T-helper 22 cell (primary cell): ENCODE measurements at places on chromosomes 16 and 17.
A peak's percentile ranks its signal among the peaks of the same experiment; 100 is the strongest.

- no peak for DNase-seq
Observed at GRCh38 chr17:62163847-62164246, 98.8 kb upstream of the MED13 start.

- peak; percentile 12 for DNase-seq
Observed at GRCh38 chr17:19867079-19867328, 732 bp downstream of the ULK2 start.

DNA sequence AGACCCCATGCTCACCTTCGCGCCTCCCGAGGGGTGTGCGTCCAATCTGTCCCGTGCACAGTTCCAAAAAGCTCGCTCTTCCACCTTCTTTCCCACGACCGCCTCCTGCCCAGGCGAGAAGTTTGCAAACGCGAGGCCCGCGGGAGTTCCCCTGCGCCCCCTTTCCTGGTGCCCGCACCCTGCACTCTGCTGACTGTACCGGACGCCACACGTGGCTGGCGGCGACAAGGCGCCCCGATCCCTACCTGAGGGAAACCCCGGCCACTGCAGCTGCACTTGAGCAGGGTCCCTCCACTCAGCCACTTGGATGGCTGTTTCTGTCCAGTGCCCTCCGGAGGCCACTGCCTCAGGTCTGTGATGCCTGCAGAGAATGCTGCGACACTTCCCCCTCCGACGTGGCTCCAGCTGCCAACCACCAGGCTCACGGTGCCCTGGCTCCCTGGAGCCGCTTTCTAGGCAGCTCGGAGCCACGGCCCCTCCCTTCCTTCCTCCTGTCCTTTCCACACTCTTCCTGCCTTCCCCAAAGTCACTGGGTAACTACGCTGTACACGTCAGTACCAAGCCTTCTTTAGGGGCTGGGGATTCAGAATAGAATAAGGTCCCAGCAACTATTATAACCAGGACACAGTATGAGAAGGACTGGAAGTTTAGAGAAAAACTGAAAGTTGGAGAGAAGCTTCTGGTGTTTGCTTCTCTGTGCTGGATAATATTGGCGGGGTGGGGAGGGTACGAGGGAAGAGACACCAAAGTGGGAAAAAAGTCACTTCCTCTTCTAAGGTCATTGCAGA lies at the start of gene MLKL:
TSS of gene MLKL (minus strand) at position 425 of the 788 bp plus-strand sequence. CDS start 5,105 bp downstream, outside the sequence.
- peak; percentile 49 for DNase-seq

DNA sequence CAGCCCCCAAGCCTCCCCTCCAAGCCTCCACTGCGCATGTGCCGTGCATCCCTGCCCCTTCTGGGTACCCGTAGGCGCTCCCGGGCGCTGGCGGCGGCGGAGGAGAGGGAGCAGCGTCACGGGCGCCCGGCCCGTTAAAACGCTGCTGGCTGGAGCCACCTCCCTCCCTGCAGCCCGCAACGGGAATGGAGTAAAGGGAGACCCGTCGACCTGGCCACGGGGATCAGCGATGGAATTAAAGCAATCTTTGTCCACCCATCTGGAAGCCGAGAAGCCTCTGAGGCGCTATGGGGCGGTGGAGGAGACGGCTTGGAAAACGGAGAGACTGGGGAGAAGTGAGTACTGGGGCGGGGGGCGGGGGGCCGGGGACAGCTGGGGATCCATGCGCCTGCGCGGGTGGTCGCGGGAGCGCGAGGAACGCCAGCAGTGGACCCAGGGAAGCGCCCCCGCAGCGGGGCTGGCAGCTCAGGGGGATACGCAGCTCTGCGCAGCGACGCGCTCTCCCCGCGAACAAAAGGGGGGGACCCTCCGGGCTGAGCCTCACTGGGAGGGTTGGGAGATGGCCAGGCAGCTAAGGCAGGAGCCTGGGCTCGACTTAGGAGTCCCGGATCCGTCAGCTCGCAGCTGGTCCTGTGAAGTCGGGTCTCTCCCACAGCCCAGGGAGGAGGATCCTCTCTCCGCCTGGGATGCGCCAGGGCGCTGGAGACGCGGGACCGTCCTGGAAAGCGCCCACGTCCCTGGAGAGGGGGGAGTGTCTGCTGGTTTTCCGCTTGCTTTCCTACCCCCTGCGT lies at the start of gene BMERB1:
TSS of gene BMERB1 (plus strand) at position 164 of the 791 bp plus-strand sequence. CDS start at position 230, 66 bp downstream.
- DNase-seq = no peak

DNA sequence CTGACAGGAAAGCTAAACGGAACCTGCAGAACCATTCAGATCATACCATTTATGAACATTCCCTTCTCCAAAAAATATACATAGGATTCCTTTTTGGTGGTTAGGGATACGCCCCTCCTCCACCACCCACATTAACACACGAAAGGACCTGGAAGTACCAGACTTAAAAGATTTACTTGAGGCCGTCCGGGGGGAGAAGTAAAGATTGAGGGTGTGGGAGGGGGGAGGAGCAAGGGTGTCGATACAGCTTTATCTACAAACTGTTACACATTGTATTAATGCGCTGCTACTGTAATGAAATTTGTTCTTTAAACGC lies 537 bp downstream of the PALB2 start:
- DNase-seq = no peak

DNA sequence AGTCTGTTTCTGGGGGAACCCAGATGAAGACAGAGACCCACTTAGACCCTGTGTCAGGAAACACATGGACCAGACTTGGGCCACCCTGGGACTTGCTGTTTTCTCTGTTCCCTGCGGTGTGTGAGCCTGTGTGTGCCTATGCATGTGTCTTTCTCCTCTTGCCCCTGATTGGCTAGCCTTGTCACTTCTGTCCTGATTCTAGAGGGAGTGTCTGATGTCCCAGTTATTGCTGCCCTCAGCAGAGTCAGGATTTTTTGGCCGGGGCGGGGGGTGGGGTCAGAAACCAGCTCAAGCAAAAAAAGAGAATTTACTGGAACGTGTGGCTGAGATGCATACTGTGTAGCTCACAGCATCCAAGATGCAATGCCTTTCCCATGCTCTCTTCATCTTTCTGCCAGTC lies 30.5 kb downstream of the PLCG2 start:
- DNase-seq = no peak

DNA sequence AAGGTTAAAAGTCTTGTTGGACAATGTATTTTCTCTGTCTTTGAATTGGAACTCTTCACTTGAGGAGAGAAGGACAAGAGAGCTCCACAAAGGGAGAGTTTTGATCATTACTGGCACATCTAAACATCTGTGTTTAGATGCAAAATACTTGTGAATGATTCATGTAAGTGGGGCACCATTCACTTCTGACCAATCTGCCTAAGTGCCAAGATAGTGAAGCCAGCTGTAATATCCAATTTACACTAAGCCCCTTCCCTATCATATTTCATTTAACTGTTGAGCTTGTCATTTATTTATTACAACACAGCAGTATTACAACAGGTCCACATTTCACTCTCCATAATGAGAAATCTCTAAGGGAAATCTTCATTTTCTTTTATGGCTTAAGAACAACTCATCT lies 832.3 kb upstream of the GOT2 start:
- no peak for DNase-seq

DNA sequence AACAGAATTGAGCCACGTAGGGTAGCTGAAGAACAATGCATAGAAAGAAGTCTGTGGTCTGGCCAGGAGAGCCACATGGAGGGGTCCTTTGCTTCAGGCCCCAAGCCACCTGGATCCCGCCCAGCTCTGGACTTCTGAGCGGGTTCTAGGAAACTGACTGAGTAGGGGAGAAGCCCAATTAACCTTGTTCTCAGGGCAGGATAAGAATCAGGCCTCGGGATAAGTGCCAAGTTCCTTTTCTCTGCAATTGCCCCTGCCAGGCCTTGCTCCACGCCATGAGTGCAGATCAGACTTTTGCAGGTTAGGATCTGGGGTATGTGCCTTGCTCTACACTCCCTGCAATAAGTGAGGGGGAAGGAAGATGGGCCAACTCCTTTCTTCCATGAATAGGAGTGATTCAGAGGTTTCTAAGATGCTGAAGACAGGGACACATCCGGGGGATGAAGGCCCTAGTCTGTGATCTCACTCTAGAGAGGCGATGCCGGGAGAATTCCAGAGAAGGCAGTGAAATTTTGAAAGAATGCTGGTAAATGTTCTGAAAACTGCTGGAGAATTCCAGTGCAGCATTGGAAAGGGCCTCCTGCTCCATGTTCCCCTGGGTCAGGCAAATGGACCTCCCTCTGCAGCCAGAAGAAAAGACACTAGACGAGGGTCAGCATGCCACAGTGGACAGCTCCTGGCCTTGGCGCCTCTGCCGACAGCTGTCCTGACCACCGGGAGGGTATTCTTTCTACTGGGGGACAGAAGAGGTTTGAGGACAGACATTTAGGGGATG lies 5.8 kb downstream of the NEUROD2 start:
- no peak for DNase-seq

- DNase-seq = no peak
Observed at GRCh38 chr16:7887316-7887715, 554.7 kb downstream of the RBFOX1 start.

DNA sequence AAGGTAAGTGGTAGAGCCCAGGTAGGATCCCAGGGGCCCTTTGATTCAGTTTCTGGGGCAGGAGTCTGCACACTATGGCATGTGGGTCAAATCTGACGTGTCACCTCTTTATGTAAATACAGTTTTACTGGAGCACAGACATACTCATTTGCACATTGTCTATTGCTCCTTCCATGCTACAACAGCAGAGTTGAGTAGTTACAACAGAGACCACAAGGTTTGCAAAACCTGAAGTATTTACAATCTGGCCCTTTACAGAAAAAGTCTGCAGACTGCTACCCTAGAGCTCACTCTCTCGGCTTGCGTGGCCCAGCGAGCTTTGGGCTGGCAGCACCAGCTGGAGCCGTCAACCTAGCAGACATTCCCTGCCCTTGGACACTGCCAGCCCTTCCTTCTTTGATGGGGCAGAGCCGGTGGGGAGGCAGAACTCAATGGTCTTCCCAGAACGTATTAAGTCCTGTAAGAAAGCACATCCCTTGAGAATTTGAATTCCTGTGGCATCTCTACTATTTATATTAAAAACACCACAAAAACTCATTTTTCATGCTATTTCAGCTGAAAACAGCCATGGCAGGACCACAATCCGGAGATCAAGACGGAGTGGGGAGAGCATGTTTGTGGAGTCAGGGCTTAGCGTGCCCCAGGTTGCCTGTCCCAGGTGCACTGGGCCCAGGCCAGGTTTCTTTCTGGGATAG lies 133.1 kb upstream of the NUDT7 start:
- no peak for DNase-seq

DNA sequence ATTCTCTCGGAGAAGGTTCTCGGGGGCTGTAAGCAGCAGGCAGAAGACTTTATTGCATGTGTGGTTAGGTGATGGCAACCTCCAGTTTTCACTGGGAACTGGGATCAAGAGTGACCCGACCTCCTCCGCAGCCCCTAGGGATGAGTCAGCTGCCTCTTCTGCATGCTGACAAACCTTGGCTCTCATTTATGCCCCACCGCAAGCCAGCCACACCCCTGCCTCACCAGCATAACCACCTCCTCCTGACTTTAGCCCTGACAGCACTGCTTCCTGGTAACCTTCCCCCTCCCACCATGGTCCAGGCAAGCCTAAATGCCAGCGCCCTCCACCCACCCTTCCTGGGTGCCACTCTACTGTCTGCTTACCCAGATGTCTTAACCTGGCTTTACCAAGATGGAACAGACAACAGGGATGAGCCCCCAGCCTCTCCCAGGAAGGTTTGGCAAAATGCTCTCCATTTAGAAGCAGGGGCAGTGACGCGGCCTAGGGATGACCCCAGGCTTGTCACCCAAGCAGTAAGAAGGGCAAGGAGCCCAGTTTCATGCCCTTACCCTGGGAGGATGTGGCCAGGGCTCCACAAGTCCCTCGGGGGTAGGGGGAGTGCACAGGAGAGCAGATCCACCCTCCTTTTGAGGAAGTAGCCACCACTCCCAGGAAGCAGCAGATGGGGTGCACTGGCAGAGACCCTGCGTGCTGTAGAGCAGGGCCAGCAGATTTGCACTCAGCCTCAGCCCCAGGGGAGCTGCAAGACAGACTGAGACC lies 73.5 kb downstream of the GOSR1 start:
- no peak for DNase-seq

GRCh38 chr16:27460663-27461482 lies 58.9 kb downstream of the IL21R start:
- DNase-seq = no peak
